Adipocyte (in vitro differentiated cells): ENCODE measurements at places on chromosomes 12 and 14.

DNA sequence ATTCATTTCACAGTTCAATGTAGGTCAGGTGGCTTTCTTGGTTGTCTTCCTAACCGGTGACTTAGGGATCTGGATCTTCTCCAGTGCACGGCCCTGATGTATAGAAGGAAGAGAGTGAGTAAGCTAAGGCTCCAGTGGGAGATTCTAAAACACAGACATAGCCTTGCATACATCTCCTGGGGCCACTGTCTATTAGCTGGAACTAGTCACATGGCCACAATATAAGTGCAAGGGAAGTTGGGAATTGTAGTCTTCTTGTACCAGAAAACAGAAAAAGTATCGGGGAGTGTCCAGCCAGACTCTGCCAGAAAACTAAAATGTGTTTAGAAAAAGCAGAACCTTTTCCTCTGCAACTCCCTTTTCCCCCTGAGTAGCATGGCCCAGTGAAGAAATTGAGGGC, 531.6 kb downstream of the VRK1 start:
- no peak for DNase-seq

GRCh38 chr12:105555556-105556295, 225.2 kb downstream of the C12orf75 start:
- DNase-seq, result no peak

GRCh38 chr12:55931317-55931779, 386 bp downstream of the DGKA start:
- no peak for DNase-seq

DNA sequence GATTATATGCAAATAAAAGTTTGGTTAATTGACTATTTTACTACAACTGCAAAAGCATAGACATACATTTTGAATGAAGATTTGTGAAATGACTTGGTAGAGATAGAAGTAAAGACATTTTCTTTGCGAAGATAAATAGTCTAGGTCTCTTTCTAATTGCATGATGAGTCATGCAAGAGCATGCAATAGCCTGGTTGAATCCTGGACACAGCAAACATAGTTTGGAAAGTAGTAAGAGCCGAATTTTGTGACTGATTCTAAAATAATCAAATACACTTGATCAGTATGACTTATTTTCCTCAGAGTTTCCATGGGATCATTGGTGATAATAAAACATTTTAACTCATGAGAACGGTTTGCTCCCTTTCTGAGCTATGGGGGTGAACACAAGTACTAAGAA, 27.7 kb upstream of the CAND1 start:
- peak; percentile 47 for DNase-seq

GRCh38 chr12:53044052-53044581, 5.7 kb upstream of the TNS2 start:
- no peak for DNase-seq

GRCh38 chr14:68473069-68473468, 319.8 kb downstream of the ZFP36L1 start:
- no peak for DNase-seq

GRCh38 chr14:101294136-101294535, 267.2 kb upstream of the DIO3 start:
- no peak for DNase-seq

GRCh38 chr12:53064613-53065436, 14.4 kb downstream of the SPRYD3 start:
- no peak for DNase-seq

- no peak for DNase-seq
Observed at GRCh38 chr12:89108265-89108664, 244.0 kb downstream of the DUSP6 start.

DNA sequence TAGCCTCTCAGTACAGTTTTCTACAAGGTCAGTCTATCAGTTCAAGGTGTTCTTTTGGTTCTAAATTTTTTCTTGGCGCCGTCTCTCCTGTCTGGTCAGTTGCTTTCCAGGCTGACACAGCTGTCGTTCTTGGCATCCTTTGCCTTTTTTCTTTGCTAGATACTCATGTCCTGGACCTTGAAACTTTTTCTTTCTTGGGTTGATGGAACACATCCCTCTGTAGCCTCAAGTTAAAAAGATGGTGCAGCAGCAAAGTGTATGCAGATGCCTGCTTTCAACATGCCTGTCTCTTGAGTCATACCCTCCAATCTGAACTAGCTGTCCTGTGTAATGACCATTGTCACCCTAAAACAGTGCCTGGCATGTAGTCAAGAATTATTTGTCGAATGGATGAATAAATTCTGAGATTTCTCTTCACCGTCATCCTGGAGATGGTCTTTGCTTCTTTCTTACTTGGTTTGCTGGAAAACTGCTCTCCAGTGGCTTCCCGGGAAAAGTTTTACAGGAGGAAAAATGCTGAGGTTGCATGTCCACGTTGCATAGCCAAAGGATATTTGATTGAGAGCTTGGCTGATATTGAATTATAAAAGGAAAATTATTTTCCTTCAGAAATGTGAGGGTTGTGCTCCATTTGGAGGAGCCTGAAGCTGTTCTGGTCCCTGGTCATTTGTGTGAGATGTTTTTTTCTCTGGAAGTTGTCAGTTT, 4.6 kb downstream of the NYNRIN start:
- DNase-seq, result peak; percentile 57

DNA sequence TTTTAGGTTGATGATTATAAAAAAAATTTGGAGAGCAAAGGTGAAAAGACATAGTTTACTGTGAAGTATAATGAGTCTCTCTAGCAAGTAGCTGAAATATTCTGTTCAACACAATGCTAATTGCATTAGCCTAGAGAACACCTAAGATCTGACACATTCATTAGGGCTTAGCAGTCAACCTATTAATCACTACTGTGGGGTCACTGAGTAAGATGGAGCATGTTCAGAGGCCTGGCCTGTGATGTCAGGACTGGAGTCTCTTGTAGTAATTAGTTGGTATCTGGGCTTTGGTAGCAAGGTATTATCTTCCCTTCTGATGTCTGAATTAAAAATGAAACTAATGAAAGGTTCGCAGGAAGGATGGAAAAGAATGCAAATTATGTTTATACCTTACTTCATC, 112.7 kb downstream of the SLC16A7 start:
- no peak for DNase-seq

DNA sequence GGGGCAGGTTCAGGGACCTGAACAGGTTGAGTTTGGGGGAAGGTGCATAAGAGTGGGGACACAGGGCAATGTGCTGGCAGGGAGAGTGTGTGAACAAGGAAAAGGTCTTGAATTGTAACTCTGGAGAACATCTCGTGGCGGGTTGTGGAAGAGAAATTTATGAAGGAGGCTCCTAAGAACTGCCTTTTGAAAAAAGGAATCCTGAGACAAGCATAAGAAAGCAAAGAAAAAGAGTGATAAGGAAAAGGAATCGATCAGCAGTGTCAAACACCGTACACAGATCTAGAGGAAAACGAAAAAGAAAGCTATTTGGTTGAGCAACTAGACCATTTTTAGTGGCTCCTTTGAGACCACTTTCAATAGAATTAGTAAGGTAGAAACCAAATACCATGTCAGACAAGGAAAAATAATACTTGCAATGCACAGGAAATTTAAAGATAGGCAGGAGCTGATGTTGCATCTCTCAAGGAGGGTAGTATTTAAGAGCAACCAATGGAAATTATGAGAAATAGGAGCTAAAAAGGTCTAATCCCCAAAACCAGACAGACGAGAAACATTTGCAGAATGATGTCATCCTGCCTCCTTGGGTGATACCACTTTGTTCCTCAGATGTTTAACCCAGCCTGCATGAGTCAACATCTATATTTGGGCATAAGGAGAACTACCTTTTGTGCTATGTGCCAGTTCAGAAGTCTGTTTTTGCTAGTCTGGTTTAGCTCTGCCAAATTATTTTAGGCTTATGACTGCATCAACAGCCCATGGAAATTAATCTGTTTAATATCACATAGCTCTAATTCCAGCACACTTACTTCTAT, 64.5 kb upstream of the STK38L start:
- peak; percentile 87 for DNase-seq
